Esophagus squamous epithelium (tissue), 5 donors: ENCODE measurements at places on chromosomes 16 and 17.

- DNase-seq, result no peak
Observed at GRCh38 chr17:57499648-57500049, 243.3 kb downstream of the MSI2 start.

DNA sequence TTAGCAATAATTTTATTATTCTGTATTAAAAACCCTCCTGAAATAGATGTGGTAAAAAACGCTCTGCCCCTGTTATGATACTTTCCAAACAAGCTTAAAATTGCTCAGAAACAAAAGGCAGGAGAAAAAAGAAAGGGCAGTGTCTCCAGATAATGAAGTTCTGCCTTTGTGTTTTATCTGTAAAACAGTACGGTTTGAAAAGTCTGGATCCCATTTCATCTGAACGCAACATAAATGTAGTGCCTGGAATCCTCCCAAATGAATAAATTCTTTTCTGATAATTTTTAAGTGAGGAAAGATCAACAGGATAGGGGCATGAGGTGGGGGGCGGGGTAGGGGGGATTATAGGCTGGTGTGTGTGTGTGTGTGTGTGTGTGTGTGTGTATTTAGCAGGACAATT lies 87.5 kb upstream of the SOX9 start:
- DNase-seq, result no peak

GRCh38 chr16:81625544-81626153 lies 153.4 kb upstream of the PLCG2 start:
- DNase-seq, result no peak

- no peak for DNase-seq
Observed at GRCh38 chr17:13478326-13478830, 123.4 kb downstream of the HS3ST3A1 start.

- DNase-seq, result no peak
Observed at GRCh38 chr16:65704866-65705265, 583.0 kb upstream of the CDH11 start.

DNA sequence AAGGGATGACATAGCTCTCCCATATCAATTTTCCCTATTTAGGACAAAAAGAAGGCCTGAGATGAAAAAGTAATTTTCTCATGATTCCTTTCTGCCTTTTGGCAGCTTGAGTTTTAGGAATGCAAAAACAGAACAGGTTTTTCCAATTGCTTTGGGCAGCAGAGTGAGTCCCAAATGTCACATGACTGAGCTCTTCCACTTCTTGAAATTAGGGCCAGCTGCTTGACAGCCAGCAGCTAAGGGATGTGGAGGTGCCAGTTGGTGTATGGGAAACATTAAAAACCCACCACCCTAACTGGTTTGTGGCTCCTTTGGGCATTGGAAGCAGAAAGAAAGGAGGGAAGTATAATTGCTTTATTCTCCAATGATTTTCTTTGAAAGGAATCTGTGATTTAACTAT lies 133.8 kb upstream of the FAM20A start:
- no peak for DNase-seq

DNA sequence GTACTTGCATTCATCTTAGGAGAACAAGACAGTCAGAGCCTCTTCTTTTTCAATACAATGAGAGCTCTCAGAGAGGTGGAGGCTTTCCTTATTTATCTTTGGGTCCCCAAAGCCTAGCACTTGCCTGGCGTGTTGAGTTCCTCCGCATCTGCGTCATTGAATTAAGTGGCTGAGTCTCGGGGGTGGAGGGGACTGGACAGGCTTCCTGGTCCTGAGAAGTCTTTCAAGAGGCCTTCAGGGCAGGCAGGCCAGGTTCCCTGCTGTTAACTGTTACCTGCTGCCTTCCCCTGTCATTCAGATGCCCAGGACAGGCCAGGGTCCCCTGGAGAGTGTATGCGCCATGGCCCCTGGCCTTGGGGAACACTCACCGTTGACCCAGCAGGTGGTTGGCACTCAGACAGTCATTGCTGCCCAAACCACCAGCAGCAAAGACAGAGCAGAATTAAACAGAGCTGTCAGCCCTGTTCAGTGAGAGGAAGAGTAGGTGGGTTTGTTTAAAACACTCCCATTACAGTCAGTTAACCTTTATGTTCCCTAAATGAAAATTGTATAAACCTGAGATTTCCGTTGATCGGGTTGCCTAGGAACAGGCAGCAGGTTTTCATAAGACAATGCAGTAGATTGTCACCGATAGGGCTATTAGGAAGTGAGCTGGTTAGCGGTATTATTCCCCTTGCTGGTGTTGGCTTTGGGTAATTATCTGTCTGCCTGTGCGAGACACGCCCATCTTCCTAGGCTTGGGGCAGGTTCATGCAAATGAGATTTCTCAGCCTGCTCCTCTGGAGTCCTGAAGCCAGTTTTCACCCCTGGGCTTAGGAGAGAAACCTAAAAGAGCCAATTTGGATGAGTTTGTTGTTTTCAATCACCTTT lies 132.7 kb downstream of the CCDC182 start:
- no peak for DNase-seq

GRCh38 chr16:54325616-54326265 lies 39.2 kb upstream of the IRX3 start:
- DNase-seq, result no peak

DNA sequence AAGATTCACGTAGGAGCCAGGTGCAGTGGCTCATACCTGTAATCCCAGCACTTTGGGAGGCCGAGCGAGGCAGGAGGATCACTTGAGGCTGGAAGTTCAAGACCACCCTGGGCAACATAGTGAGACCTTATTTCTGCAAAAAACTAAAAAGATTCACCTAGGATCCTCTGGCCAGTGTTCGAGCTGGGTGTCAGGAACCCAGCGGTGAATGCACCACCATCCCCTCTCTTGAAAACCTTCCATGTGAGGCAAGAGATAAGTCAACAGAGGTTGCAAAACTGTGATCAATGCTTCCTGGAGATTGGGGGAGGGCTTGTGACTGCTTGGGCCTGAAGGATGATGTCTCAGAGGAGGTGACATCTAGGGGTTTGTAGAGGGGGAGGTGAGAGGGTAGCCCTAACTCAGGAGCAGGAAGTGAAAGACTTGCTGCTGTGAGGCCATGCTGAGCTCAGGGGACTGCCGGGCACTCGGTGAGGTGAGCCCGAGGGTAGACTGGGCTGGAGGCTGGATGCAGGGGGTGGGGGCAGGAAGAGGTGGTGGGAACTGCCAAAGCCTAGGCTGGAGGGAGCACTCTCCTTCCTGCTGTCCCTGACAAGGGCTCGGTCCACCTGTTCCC lies 11.7 kb downstream of the GJD3 start:
- DNase-seq, result no peak

DNA sequence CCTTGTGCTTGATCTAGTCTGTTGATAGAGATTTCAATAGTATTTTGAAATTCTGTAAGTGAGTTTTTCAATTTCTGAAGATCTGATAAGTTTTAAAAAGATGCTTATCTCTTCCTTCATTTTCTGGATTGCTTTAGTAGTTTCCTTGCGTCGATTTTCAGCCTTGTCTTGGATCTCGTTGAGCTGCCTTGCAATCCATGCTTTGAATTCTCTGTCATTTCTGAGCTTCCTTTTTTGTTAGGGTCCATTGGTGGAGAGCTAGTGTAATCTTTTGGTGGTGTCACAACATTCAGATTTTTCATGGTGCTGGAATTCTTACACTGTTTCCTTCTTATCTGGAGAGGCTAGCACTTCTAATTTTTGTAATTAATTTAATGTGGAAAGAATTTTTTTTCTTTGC lies 61.1 kb downstream of the SLFN11 start:
- no peak for DNase-seq

- no peak for DNase-seq
Observed at GRCh38 chr17:4900231-4901107, 1.1 kb downstream of the C17orf107 start.

GRCh38 chr17:76993651-76994050 lies 125.4 kb downstream of the MGAT5B start:
- DNase-seq, result no peak

DNA sequence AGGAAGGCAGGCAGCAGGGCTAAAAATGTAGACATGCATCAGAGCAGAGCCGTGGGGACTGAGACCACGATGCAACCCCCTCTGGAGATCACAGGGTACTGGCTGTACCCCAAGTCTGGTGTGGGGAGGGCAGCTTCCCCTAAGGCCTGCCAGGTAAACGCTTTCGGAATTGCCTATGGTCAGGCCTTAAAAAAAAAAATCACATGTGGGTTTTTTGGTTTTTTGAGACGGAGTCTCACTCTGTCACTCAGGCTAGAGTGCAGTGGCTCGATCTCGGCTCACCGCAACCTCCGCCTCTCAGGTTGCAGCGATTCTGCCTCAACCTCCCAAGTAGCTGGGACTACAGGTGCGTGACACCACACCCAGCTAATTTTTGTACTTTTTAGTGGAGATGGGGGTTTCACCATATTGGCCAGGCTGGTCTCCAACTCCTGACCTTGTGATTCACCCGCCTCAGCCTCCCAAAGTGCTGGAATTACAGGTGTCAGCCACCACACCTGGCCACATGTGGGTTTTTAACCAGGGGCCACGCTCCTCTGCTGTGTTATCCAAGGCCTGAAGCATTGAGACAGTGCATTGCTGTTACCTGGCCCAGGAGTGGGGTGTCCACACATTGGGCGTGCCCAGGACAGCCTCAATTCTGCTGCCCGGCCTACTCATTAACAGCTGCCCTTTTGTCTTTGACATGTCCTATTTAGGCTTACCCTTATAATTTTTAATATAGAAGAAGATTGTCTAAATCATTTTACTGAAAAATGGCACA lies 50.4 kb downstream of the LITAF start:
- no peak for DNase-seq

GRCh38 chr17:50841949-50842354 lies 6.6 kb downstream of the WFIKKN2 start:
- no peak for DNase-seq

DNA sequence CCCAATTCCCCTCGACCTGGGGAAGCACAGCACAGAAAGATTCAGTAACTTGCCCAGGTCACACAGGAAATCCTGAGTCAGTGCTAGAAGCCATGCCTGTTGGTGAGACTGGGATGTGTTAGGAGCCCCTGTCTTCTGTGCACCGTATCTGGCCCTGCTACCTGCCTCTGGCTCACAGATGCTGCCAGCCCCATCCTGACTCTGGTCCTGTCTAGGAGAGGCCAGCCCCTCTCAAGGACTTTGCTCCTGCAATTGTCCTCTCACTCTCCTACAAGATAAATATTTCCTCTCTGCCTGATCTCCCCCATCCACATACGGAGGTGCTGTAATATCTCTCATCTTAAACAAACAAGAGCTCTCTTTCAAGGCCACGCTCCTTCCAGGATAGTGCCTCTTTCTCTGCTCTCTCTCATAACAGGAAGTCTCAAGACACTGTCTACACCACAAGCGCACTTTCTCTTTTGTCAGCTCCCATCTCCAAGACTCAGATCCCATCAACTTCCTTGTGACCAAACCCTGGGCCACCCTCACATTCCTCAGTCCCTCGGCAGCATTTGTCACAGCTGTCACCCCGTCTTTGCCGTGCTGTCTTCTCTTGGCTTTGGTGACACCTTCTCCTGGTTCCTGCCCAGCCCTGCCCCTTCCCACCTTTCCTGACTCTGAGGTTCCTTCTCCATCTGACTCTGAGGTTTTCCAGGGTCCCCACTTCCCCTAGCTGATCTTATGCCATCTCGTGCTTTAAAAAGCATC lies 1.9 kb downstream of the SLC13A2 start:
- DNase-seq, result no peak

DNA sequence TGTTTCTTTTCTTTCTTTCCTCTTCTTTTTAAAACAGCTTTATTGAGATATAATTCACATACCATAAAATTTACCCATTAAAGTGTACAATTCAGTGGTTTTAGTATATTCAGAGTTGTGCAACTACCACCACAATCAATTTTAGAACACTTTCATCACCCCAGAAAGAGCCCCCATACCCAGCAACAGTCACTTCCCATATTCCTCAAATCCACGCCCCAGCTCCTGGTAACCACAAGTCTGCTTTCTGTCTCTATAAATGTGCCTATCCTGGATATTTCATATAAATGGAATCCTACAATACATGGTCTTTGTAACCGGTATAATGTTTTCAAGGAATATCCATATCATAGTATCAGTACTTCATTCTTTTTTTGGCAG lies 19.4 kb downstream of the RARA start:
- no peak for DNase-seq

GRCh38 chr17:79111097-79111496 lies 36.5 kb downstream of the ENGASE start:
- DNase-seq, result no peak

DNA sequence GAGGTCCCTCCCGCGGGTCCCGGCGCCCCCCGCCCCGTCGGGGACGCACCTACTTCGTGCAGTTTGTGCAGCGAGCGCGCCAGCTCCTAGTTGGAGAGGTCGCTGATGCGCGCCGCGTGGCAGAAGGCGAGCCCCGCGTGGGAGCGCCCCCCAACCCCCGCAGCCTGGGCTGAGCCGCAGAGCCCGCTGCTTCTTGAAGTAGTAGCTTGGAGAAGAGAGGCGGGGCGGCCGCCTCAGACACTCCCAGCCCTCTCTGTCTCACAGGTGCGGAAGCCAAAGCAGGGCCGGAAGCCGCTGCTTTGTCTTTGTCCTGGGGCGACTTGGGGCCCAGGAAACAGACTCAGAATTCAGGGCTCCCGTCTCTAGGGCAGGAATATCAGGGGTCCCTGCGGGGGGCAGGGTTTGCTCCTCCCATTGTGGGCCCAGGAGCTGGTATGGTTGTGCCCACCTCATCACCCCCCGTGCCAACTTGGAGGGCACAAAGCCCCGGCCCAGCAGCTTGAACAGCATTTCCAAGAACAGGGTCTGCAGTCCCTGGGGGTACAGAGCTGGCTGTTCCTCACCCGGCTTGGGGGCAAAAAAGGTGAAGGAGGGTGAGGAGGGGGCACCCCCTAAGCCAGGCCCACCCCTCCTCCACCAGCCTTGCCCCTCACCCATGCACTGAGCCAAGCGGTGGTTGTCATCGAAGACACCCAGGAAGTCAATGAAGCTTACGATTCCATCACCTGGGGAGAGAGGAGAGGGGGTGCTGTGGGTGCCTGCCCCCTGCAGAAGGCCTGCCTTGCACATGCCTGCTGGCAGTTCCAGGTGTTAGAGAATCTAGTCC lies 13.5 kb downstream of the SPATA32 start:
- no peak for DNase-seq

GRCh38 chr16:6863135-6863534 lies 469.5 kb upstream of the RBFOX1 start:
- no peak for DNase-seq

DNA sequence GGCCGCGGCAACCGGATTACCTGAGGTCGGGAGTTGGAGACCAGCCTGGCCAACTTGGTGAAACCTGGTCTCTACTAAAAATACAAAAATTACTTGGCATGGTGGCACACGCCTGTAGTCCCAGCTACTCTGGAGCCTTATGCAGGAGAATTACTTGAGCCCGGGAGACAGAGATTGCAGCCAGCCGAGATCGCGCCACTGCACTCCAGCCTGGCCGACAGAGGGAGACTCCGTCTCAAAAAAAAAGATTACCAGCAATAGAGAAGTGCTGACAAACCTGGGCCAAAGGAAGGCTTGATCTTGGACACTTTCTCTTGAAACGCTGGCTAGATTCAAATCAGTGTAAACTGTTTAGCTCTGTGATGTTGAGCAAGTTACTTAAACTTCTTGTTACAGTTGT lies 4.3 kb downstream of the MT1H start:
- no peak for DNase-seq

GRCh38 chr16:70736465-70737376 lies 50.9 kb upstream of the MTSS2 start:
- DNase-seq, result no peak
